ENCODE measurements at places on chromosomes 1 and 21. TPM values are rescaled to one million over a fixed set of nuclear protein-coding genes. Genes with fewer than 3 reads are reported as not detected.

- peak; percentile 63 for DNase-seq
Observed at GRCh38 chr1:42936309-42937078, 22.2 kb downstream of the SLC2A1 start.

GRCh38 chr1:202951437-202951836 lies 6.7 kb downstream of the ADIPOR1 start:
- no peak for DNase-seq

DNA sequence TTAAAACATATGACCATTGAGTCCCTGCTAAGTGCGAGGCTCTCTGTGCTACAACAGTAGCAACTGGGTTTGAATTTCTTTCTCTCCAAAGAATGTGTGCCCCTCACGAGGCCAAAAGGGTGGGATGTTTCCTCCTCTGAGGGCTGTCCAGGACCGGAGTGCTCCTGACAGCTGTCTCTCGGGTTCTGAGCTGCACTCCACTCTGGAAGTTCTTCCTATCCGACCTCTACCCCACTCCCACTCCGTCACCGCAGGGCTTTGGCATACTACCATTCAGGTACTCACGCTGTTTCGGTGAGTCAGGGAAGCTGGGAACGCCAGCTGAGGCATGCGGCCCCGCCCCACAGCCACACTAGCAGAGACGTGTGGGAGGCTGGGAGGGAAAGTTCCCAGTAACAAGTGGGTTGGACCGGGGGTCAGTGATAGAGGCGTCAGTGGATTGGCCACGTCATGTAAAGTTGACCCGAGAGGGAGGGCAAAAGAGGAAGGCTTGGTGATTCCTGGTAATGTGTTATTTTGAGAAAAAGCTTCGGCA lies 705 bp upstream of the SLC50A1 start:
- peak; percentile 94 for DNase-seq

DNA sequence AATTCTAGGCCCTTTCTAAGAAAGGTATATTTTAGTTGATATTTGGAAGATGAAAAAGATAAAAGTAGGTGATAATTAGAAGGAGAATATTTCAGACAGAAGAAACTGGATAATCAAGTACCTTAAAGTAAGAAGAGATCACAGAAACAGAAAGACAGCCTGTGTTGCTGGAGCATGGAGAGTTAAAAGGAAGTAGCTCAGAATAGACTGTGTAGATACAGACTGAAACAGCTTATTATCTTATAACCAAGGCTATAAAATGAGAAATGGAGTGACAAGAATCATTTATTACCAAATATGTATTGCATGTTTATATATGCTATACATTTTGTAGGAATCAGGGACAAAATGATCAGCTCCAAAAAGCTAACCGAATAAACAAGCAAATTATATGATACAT lies 1120.3 kb downstream of the BRINP3 start:
- no peak for DNase-seq

- DNase-seq: no peak
Observed at GRCh38 chr1:211710566-211711314, 35.3 kb upstream of the NEK2 start.

- no peak for DNase-seq
Observed at GRCh38 chr1:29193879-29194455, 12.3 kb upstream of the SRSF4 start.

DNA sequence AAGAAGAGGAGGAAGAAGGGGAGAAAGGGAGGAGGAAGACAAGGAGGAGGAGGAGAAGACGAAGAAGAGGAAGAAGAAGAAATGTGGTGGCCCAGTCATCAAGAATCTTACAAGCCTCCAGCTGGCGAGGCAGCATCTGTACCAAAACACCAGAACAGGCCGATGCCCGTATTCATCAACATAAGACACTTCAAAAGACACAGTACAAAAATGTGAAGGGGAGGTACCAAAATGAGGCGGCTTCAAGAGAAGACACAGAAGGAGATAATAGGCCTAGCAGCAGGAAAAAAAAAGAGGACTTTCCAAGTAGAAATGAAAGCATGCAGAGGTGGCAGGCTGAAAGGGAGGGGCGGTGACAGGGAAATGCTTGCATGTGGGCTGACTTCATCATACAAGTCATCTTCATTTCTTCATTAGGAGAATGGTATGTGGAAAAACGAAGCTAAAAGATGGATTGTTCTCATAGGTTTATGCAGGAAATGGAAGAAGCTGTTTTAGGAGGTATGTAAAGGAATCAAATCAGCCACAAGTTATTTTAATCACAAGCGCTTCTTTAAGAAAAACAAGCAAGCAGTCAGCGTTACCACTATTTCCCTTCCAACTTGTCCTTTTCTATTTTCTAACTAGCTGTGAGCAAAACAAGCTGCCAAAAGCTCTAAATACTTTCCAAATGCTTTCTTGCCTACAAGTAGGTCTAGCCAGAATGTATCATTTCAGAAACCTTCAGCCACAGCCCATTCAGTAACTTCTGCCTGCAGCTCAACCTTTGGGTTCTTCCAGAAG lies 192.3 kb downstream of the SLC45A1 start:
- no peak for DNase-seq

GRCh38 chr1:183550915-183551314 lies 39.3 kb downstream of the NCF2 start:
- DNase-seq: no peak

GRCh38 chr1:52032785-52033131 lies 852 bp downstream of the KTI12 start:
- peak; percentile 72 for DNase-seq

- DNase-seq: no peak
Observed at GRCh38 chr1:225554216-225554812, 98.6 kb downstream of the ENAH start.

GRCh38 chr1:231836227-231836893 lies 209.8 kb downstream of the DISC1 start:
- DNase-seq: no peak

DNA sequence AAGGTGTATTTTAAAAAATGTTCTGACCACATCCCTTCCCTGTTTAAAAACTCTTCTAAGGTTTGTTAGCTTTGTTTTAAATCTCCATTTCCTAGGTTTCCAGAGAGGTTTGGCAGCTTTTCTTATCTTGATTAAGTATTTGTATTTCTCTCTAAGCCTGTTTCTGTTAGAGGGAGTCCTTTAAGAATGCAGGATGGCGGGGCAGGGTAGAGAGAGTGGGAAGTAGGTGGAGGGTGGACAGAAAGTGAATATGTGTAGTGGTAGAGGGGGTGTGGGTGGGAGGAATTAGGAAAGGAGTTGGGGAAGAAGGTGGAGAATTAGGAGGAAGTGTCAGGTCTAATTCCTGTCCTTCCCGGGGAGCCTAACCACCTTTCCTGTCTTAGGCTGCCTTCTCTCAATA lies 21.2 kb upstream of the SERBP1 start:
- DNase-seq: no peak

DNA sequence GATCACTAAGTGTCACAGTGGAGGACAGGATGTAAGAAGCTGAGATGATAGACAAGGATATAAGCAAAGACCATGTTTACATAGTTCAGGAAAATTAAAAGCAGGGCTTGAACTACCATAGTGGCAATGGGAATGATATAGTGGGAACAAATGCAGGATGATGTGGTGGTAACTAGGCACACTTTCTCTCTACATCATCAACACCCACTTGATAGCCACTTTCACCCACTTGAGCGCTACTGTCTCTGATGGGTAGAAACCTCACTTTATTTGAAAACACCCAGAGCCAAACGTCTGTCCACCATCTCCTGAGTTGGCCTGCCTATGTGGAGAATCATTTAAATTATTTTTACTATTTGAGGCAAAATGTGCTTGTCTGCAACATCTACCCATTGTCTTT lies 305.0 kb upstream of the ST6GALNAC5 start:
- no peak for DNase-seq

- DNase-seq: no peak
Observed at GRCh38 chr21:46028573-46029091, 47.1 kb downstream of the COL6A1 start.

GRCh38 chr1:167681451-167682098 lies 40.2 kb upstream of the MPZL1 start:
- DNase-seq: no peak

- no peak for DNase-seq
Observed at GRCh38 chr1:169261884-169262283, 105.7 kb downstream of the NME7 start.

GRCh38 chr1:241499910-241500309 lies 19.6 kb downstream of the FH start:
- no peak for DNase-seq

DNA sequence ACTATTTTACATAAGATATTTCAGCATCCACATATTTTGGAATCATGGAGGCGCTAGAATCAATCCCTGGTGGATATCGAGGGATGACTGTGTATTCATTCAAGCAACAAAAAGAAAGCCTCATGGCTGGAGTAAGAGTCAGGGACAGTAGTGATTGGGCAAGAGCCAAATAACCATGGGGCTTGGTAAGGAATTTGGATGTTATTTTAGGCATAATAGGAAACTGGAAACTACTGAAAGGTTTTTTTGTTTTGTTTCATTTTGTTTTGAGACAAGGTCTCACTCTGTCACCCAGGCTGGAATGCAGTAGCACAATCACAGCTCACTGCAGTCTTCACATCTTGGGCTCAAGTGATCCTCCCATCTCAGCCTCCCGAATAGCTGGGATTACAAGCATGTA lies 33.8 kb upstream of the EYA3 start:
- no peak for DNase-seq

DNA sequence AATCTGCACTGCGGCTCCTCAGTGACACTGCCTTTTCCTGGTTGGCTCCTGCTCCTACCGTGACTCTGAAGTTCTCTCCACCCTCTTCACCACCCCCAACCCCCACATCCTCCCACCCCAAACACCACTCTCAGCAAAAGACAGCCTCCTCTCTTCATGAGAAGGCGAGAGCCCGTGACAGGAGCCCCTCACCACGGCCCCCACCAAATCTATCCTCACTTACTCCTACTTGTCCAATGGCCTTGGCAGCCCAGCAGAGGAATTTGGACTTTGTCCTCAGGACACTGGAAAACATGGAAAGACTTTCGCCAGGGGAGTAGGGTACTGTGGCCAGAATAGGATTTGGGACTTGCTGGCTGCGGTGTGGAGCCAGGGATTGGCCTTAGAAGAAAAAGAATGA lies 6.9 kb downstream of the TMEM125 start:
- peak; percentile 52 for DNase-seq

DNA sequence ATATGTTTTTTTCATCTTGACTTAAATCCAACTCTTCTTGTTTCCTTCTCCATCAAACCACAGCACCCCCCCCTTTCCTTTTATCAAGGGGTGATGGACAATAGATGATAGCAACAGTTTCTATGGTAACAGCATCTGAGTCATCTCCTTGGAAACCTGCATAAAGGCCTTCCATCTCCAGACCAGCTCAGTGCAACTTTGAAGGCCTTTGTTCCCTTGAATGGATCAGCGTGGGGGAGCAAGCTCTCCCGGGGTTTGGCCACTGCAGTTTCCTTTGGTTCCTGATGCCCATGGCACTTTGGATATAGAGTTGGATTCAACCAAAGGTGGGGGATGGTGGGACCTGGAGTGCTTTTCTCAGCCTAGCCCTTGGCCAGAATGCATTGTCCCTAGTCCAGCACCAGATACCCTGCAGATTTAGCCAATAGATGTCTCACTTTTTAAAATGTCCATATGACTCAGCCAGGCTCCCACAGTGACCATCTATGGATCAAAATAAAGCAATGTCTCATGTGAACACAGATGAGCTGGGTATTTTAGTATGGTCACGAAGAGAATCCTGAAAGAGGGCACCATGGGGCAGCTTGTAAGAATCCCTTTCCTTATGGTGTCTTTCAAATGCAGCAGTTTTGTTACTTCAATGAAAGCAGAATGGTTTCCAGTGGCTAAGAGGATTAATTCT lies 127.7 kb downstream of the SPATA46 start:
- no peak for DNase-seq

- no peak for DNase-seq
Observed at GRCh38 chr1:104780470-104781078, 1030.9 kb downstream of the AMY1C start.

- DNase-seq: no peak
Observed at GRCh38 chr21:40257342-40257741, 390.1 kb downstream of the PCP4 start.

DNA sequence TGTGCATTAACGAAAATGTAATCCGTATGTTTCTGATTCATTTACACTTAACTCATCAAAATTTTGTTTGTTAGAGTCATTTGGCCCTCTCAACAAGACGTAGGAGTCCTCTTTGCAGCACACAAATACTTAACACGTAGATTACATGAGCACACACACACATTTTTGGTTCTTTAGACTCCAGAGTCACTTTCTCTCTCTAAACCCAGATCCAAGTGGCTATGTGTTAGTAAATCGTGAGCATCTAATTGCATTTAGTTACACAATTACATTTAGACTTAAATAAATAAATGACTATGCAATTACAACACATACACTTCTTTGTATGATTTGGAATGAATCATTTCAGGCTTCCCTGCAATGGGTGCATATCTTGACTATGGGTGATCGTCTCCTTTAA lies 109.0 kb upstream of the GREM2 start:
- DNase-seq: no peak

DNA sequence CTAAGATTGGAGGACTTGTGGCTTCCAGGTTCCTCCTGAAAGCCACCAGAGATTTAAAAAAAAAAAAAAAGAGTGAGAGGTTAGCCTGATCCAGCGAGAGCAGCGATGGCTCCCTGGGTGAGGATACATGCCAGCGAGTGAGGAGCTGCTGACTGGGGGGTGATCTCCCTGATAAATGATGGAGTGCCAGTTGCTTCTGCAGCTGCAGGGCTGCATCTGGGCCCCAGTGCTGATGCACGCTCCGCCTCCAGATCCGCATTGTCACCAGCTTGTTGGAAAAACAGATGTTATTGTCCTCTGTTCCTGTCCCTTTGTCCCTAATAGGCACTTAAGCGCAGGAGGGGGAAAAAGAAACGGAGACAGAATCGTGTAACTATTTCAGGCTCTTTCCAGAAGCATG lies 28.6 kb downstream of the UBIAD1 start:
- no peak for DNase-seq

- no peak for DNase-seq
Observed at GRCh38 chr1:27990920-27991537, 31.3 kb downstream of the XKR8 start.

DNA sequence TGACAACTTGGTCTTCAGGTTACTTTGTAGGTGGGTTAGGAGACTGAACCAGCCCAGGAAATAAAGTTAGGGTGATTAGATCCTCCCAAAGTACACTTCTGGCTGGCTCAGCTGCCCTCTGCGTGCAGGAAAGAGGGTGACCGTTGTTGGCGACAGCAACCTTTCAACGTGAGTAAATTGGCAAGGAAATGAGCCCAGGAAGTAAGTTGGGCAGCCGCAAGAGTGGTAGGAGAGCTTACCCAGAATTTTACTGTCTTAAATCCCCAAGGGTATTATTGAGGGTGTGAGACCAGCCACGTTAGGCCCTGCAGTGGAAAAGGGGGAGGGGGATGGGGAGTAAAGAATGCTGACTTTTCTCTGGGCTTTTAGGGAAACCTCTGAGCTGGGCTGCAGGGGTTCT lies 1.6 kb downstream of the TENT5C start:
- no peak for DNase-seq

The TSPEAR gene
- total RNA-seq: not detected

The DMRTA2 gene
- total RNA-seq: not detected

The RPL5 gene
- total RNA-seq: 1,150 TPM

The NCAM2 gene
- total RNA-seq: 1.0 TPM

The CDCA8 gene
- 4.7 TPM for total RNA-seq

The LCE1C gene
- total RNA-seq: 1,127 TPM

The CELA3B gene
- not detected for total RNA-seq

The FLG2 gene
- 259 TPM for total RNA-seq

The ORC1 gene
- 2.2 TPM for total RNA-seq

The CYP4Z1 gene
- 0.52 TPM for total RNA-seq

The MAP3K21 gene
- total RNA-seq: 14.1 TPM

The CITED4 gene
- 90.4 TPM for total RNA-seq
